Activated CD8-positive, alpha-beta memory T cell treated with anti-CD3 and anti-CD28 coated beads, Interleukin-2, amount 10 ng/mL, durations not matched to agents 7 days and 5 days (primary cell): ENCODE measurements at places on chromosomes 1 and 21. TPM values are rescaled to one million over a fixed set of nuclear protein-coding genes. Genes with fewer than 3 reads are reported as not detected.

Gene RGS4
- total RNA-seq = not detected

Gene HSD3B2
- not detected for total RNA-seq

Gene OR2L3
- total RNA-seq = not detected

Gene C1orf56
- 1.2 TPM for total RNA-seq

Gene ADAMTS4
- 0.38 TPM for total RNA-seq

Gene KRTAP21-1
- total RNA-seq = not detected

Gene KLHDC7A
- not detected for total RNA-seq

Gene CASZ1
- total RNA-seq = 16.3 TPM

Gene ABCG1
- total RNA-seq = 6.7 TPM

Gene CRP
- not detected for total RNA-seq

Gene GBP6
- total RNA-seq = 0.82 TPM
